ENCODE measurements at places on chromosomes 12 and 14. TPM values are rescaled to one million over a fixed set of nuclear protein-coding genes. Genes with fewer than 3 reads are reported as not detected.

Gene SHMT2
- total RNA-seq = 159 TPM

Gene KLHDC1
- total RNA-seq = 5.6 TPM

Gene IGF1
- total RNA-seq = 1.6 TPM

Gene RFX4
- not detected for total RNA-seq

Gene CLEC4D
- total RNA-seq = not detected

Gene CLECL1
- total RNA-seq = 1.0 TPM

GRCh38 chr12:130956456-130957303, 3.0 kb downstream of the ADGRD1 start:
- no peak overlapping the region for H3K27ac ChIP-seq
- no peaks in the 10 kb centered on the region for H3K36me3 ChIP-seq
- H3K4me3 ChIP-seq = no peak overlapping the region
- no peak for DNase-seq
- no peaks in the 10 kb centered on the region for H3K4me1 ChIP-seq
- H3K27me3 ChIP-seq = peaks cover 29% of the 10 kb centered on the region

GRCh38 chr12:88723219-88723618, 142.9 kb upstream of the KITLG start:
- DNase-seq = no peak
- H3K4me3 ChIP-seq = no peak overlapping the region
- H3K27me3 ChIP-seq = no peaks in the 10 kb centered on the region
- no peak overlapping the region for H3K27ac ChIP-seq
- H3K4me1 ChIP-seq = no peaks in the 10 kb centered on the region
- no peaks in the 10 kb centered on the region for H3K36me3 ChIP-seq

DNA sequence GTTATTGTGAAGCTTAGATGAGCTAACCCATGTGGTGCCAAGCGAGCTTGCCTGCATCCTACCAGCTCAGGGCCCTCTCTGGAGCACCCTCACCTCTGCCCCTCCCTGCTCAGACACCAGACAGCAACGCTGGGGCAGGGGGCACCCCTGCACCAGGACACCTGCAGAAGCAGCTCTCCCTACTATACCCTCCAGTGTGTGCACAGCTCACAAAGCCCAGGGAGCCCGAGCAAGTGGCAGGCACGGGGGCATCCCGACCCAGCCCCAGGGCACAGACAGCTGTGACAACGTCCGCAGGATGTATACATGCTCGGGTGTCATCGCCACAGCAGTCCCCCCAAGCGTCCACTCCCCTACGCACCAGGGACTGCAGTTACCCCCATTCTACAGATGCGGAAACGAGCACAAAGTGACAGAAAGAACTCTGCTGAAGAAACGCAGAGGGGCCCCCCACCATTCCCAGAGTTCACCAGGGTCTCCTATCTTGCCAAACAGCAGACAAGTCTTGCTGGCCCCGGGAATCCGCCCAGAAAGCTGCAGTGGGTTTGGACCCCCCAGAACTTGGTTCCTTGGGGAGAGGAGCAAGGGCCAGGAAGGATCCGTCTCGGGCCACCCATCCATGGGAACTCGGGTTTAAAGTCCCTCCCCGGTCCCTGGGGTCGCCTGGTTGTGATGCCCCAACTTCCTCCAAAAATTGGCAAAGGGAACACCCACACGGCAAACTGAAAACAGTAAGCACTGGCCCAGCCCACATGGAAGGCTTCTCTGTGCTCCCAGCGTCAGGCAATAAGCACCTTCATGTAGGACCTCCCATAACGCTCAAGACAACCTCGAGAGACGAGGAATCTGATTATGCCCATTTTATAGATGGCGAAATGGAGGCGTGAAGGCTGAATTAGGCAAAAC, 12.0 kb downstream of the NCOR2 start:
- no peak overlapping the region for H3K27ac ChIP-seq
- H3K4me1 ChIP-seq = peaks cover 26% of the 10 kb centered on the region
- H3K36me3 ChIP-seq = no peaks in the 10 kb centered on the region
- H3K27me3 ChIP-seq = no peaks in the 10 kb centered on the region
- no peak overlapping the region for H3K4me3 ChIP-seq
- DNase-seq = no peak

GRCh38 chr12:4045786-4046494, 172.7 kb upstream of the PARP11 start:
- H3K36me3 ChIP-seq = no peaks in the 10 kb centered on the region
- no peaks in the 10 kb centered on the region for H3K4me1 ChIP-seq
- no peak overlapping the region for H3K4me3 ChIP-seq
- peaks cover 8% of the 10 kb centered on the region for H3K27me3 ChIP-seq

DNA sequence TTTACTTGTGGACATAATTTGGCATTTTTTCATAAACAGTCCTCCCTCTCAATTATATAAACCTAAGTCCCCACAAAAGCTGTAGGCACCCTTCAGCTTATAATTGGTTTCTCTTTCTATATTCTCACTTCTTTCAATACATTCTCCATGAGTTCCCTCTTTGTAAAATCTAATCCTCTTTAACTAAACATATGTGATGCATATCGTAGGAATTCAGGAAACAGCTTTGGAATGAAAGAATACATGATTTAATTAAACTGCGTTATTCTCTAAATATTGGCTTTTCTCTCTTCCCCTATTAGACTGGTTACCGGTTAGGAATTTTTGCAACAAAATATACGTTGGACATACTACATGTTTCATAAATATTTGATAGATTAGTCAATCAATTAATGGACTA, 1122.6 kb downstream of the FLRT2 start:
- H3K36me3 ChIP-seq = no peaks in the 10 kb centered on the region
- no peaks in the 10 kb centered on the region for H3K4me1 ChIP-seq
- no peak for DNase-seq

DNA sequence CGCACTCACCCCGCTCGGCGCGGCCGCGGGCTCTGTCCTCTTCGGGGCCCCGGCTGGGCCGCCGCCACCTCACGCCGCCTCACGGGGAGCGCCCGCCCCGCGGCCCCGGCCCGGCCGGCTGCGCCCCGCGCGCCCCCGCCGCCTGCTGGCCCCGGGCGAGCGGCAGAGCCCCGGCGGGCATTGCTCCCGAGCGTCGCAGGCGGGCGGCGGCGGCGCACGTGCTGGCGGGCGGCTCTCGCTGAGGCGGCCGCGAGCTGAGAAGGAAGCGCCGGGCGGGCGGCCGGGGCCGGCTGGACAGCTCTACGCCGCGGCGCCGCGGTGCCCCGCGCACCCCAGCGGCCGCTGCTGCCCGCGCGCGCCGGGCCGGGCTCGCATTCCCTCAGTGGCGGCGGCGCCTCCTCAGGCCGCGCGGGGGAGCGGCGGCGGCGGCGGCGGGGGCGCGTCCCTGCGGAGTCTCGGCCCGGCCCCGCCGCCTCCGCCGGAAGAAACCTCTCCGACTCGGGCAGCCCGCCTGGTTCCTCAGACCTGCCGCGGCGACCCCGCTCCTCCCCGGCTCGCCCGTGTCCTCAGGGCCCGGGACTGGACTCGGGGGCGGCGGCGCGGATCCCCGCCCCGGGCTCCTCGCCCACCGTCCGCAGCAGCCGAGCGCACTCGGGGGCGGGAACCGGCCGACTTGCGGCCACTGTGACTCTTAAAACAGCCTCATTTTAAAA, at the start of gene PITPNM2:
PITPNM2 (minus strand) TSS at position 347 of the 713 bp plus-strand sequence. CDS start 116,500 bp downstream, outside the sequence.
- peaks cover 3% of the 10 kb centered on the region for H3K27me3 ChIP-seq
- peak within 1 kb of the TSS; percentile 87 for H3K4me3 ChIP-seq
- DNase-seq = peak; percentile 83

- H3K4me1 ChIP-seq = no peaks in the 10 kb centered on the region
- H3K27me3 ChIP-seq = peaks cover 10% of the 10 kb centered on the region
- H3K36me3 ChIP-seq = no peaks in the 10 kb centered on the region
- no peak overlapping the region for H3K27ac ChIP-seq
- no peak for DNase-seq
Measured at GRCh38 chr12:112808156-112808555, 16.6 kb downstream of the RPH3A start.

GRCh38 chr14:92973261-92973797, 50.4 kb downstream of the CHGA start:
- H3K4me1 ChIP-seq = no peaks in the 10 kb centered on the region
- peak; percentile 62 for DNase-seq
- H3K4me3 ChIP-seq = no peak overlapping the region
- peaks cover 59% of the 10 kb centered on the region for H3K36me3 ChIP-seq
- H3K27me3 ChIP-seq = no peaks in the 10 kb centered on the region
- H3K27ac ChIP-seq = no peak overlapping the region

DNA sequence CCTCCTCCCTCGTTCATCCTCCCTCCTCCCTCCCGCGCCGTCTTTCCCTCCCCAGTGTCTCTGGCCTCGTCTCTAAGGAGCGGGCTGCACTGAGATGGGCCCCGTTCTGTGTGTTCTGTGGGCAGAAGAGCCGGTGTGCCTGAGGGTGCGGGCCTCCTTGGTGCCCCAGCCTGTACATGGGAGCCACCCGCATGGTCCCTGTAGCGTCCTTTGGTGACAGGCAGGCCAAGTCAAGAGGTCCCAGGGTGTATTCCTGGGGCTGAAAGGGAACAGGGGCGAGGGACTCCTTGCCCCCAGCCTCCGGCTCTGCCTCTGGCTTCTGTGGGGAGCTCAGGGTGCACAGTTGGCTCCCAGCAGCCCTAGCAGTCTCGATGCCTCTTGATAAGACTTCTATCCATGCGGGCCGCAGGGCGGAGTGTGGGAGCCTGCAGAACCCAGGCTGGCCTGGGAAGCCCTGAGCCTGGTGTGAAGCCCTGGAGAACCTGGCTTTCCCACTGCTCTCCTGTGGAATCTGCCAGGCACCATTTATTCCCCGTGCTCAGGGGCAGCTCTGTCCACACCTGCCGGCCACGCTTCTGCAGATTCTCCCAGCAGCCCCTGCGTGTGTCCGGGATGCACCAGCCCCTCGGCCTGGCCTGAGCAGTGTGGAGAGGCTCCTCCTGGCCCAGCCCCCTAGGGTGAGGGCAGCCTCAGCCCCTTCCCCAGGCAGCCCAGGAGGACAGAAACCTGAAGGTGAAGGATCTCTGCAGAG, 181.3 kb downstream of the KIF26A start:
- no peak overlapping the region for H3K4me3 ChIP-seq
- H3K27ac ChIP-seq = no peak overlapping the region
- peak; percentile 21 for DNase-seq

DNA sequence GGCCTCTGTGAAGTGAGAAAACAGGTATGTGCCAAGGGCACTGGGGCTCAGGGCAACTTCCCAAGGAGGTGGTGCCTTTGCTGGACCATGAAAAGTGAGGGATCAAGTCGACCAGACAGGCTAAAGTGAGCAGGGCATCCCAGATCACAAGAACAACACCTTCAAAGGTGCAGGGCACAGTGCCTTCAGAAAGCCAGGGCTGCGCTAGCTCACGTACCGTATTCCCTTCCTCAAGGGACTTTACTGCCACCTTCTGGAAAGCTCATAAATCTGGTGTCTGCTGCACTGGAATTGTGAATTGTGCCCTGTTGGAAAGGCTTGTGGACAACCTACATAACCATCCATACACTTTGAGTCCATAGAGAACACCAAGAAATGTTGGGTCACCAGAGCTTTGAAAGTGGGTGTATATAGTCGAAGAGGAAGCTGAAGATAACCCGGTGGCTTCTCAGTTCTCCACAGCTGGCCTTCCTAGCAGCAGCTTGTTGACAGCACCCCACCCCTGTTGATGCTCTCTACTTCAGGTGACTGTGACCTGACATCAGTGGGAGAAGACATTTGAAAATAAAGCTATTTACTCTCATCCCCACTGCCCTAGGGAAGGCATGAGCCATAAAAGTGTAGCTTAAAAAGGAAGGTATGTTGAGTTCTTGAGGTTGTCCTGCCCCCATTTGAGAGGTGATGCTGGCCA, 24.5 kb downstream of the FIGNL2 start:
- H3K27me3 ChIP-seq = peaks cover 6% of the 10 kb centered on the region
- H3K27ac ChIP-seq = no peak overlapping the region
- no peak for DNase-seq

- DNase-seq = peak; percentile 34
- peaks cover 2% of the 10 kb centered on the region for H3K36me3 ChIP-seq
- H3K27me3 ChIP-seq = no peaks in the 10 kb centered on the region
Measured at GRCh38 chr12:12070674-12071656, at the start of gene BCL2L14. Gene BCL2L14, plus strand, starts transcription at chr12:12070939. Its CDS starts 8,367 bp downstream, at chr12:12079306.

GRCh38 chr14:22560662-22561365, 28.2 kb downstream of the DAD1 start:
- DNase-seq = no peak
- peaks cover 10% of the 10 kb centered on the region for H3K36me3 ChIP-seq
- H3K4me1 ChIP-seq = peaks cover 81% of the 10 kb centered on the region
- H3K4me3 ChIP-seq = peak overlapping the region; percentile 62
- H3K27me3 ChIP-seq = no peaks in the 10 kb centered on the region

- no peak overlapping the region for H3K4me3 ChIP-seq
- H3K4me1 ChIP-seq = peaks cover 34% of the 10 kb centered on the region
- DNase-seq = no peak
- H3K27ac ChIP-seq = no peak overlapping the region
Measured at GRCh38 chr12:101779626-101780025, 40.4 kb upstream of the SYCP3 start.

- DNase-seq = no peak
- H3K4me1 ChIP-seq = peaks cover 38% of the 10 kb centered on the region
- peaks cover 10% of the 10 kb centered on the region for H3K36me3 ChIP-seq
Measured at GRCh38 chr14:52269982-52270381, 2.5 kb downstream of the PTGDR start.

DNA sequence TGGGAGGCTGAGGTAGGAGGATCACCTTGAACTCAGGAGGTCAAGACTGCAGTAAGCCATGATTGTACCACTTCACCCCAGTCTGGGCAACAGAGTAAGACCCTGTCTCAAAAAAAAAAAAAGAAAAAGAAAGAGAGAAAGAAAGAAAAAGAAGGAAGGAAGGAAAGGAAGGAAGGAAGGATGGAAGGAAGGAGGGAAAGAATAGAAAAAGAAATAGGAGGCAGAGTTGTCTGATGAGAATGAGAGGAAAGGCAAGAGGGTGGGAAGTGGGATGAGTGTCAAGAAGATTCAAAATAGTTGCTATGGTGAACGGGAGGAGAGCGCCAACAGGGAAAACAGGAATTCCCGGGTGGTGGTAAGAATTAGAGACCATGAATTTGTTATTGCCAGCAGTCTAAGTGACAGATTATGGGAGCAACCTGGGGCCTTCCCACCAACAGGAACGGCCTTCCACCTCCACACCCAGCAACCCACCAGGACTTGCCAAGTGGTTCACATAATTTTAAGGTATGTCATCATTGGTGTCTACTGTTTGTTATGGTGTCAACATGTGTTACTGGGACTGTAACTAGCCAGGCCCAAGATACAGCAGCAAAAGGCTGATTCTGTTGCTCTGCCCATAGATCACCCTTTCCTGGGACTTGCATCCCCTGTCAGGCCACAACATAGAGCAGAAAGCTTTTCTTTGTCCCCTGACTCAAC, 36.1 kb upstream of the C12orf76 start:
- H3K27ac ChIP-seq = no peak overlapping the region
- peaks cover 18% of the 10 kb centered on the region for H3K27me3 ChIP-seq
- H3K4me1 ChIP-seq = peaks cover 11% of the 10 kb centered on the region
- DNase-seq = no peak
- H3K4me3 ChIP-seq = no peak overlapping the region
- peaks cover 6% of the 10 kb centered on the region for H3K36me3 ChIP-seq

GRCh38 chr12:124761871-124762270, 101.8 kb downstream of the SCARB1 start:
- no peak overlapping the region for H3K4me3 ChIP-seq
- DNase-seq = no peak
- peaks cover 12% of the 10 kb centered on the region for H3K36me3 ChIP-seq

GRCh38 chr12:109109746-109110350, 6.5 kb upstream of the ACACB start:
- peaks cover 11% of the 10 kb centered on the region for H3K4me1 ChIP-seq
- no peaks in the 10 kb centered on the region for H3K27me3 ChIP-seq
- peaks cover 10% of the 10 kb centered on the region for H3K36me3 ChIP-seq
- no peak overlapping the region for H3K4me3 ChIP-seq

- H3K4me1 ChIP-seq = peaks cover 24% of the 10 kb centered on the region
- no peaks in the 10 kb centered on the region for H3K36me3 ChIP-seq
- peak within 1 kb of the TSS; percentile 89 for H3K27ac ChIP-seq
Measured at GRCh38 chr14:105419195-105420091, at the start of gene MTA1. Gene MTA1, plus strand, starts transcription at chr14:105419827. Its CDS starts 209 bp downstream, at chr14:105420036.

GRCh38 chr12:32609966-32610365, 69.1 kb upstream of the DNM1L start:
- peaks cover 2% of the 10 kb centered on the region for H3K27me3 ChIP-seq
- DNase-seq = no peak
- H3K27ac ChIP-seq = no peak overlapping the region

Measured in activated naive CD8-positive, alpha-beta T cell treated with anti-CD3 and anti-CD28 coated beads, Interleukin-2, amount 10 ng/mL, durations not matched to agents 7 days and 5 days (primary cell).